ENCODE measurements at places on chromosomes 11 and 22.
A peak's percentile ranks its signal among the peaks of the same experiment; 100 is the strongest.

DNA sequence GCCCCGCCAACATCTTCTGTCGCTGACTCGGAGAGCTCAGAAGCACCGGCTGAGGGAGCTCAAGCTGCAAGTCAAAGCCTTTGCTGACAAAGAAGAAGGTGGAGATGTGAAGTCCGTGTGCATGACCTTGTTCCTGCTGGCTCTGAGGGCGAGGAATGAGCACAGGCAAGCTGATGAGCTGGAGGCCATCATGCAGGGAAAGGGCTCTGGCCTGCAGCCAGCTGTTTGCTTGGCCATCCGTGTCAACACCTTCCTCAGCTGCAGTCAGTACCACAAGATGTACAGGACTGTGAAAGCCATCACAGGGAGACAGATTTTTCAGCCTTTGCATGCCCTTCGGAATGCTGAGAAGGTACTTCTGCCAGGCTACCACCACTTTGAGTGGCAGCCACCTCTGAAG lies 6.7 kb downstream of the RAG1 start:
- DNase-seq: no peak

DNA sequence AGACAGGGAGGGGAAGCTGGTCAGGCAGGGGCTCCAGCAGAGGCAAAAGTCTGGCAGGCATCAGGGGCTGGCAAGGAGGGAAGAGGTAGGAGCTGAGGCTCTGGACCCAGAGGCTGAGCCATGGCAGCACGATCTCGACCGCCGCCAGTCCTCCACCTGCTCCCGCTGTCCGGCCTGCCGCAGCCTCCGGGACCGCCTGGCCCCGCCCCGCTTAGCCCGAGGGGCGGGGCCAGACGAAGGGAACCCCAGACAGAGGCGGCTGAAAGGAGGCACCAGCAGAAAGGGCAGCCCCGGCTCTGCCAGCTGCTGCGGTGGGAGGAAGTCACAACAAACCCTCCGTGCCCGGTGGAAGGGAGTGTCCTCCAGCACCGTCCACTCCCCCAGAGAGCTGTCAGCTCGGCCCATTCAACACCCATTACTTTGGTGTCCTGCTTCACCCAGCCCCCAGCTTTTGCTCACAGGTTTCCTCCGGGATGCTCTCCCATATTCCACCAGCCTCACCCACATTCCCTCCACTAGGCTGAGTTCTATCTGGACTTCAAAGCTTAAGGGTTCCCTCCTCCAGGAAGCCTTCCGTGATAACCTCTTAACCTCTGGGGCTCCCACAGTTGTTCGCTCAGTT lies at the start of gene MFNG:
TSS of gene MFNG (minus strand) at position 161 of the 622 bp plus-strand sequence. CDS start 207 bp downstream, outside the sequence.
- peak; percentile 69 for DNase-seq

- no peak for DNase-seq
Observed at GRCh38 chr22:45585946-45586540, 83.4 kb downstream of the FBLN1 start.

GRCh38 chr22:37334859-37335805 lies 52.8 kb downstream of the CYTH4 start:
- no peak for DNase-seq

GRCh38 chr22:20155330-20156041 lies 4.6 kb upstream of the CCDC188 start:
- DNase-seq: no peak

- DNase-seq: no peak
Observed at GRCh38 chr11:48154151-48154550, 62.5 kb upstream of the OR4B1 start.

All from erythroblast (primary cell).